Adrenal gland (tissue), 19 donors: ENCODE measurements at places on chromosomes 16 and 17. TPM values are rescaled to one million over a fixed set of nuclear protein-coding genes. Genes with fewer than 3 reads are reported as not detected.

The EFCAB13 gene
- 4.9 TPM for total RNA-seq

GRCh38 chr16:12366313-12366712 lies 389.8 kb downstream of the SNX29 start:
- H3K4me1 ChIP-seq, result no peaks in the 10 kb centered on the region
- H3K36me3 ChIP-seq, result no peaks in the 10 kb centered on the region
- no peaks in the 10 kb centered on the region for H3K27me3 ChIP-seq

DNA sequence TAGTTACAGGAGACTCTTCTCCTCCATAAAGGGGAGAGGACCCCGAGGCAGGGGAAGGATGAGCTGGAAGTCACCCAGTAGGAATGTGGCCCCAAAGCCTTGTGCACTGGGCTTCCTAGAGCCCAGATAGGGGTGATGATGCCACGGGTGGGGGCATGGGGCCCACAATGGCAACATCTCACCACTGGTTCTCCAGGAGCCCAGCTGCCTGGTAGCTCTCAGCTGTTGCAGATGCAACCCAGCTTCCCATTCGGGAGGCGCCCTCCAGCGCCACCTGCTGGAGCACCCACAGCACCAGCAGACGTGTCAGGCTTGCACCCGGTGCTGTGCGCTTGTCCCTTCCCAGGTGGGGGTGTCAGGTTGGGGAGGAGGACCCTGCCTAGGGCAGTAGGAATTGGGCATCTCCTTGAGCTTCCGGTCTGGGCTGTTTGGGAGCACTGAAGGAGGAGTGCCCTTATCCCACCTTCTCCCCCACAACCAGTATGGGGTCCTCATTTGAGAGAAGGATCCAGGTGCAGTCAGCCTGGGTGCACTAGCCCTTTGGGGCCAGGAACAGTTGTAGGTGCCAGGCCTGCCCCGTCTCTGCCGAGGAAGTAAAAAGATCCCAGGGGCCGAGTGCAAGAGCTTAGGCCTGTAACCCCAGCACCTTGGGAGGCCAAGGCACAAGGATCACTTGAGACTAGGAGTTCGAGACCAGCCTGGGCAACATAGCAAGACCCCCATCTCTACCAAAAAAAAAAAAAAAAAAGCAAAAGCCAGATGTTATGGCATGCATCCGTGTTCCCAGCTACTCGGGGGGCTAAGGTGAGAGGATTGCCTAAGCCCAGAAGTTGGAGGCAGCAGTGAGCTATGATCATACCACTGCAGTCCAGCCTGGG lies 14.4 kb downstream of the CDIPT start:
- H3K36me3 ChIP-seq, result no peaks in the 10 kb centered on the region
- H3K27me3 ChIP-seq, result no peaks in the 10 kb centered on the region
- no peak overlapping the region for H3K27ac ChIP-seq
- peak; percentile 77 for DNase-seq
- peaks cover 5% of the 10 kb centered on the region for H3K4me1 ChIP-seq
- H3K4me3 ChIP-seq, result no peak overlapping the region

GRCh38 chr16:25148568-25149215 lies 37.1 kb downstream of the LCMT1 start:
- H3K27me3 ChIP-seq, result no peaks in the 10 kb centered on the region
- no peak for DNase-seq
- H3K4me3 ChIP-seq, result no peak overlapping the region
- H3K27ac ChIP-seq, result no peak overlapping the region

DNA sequence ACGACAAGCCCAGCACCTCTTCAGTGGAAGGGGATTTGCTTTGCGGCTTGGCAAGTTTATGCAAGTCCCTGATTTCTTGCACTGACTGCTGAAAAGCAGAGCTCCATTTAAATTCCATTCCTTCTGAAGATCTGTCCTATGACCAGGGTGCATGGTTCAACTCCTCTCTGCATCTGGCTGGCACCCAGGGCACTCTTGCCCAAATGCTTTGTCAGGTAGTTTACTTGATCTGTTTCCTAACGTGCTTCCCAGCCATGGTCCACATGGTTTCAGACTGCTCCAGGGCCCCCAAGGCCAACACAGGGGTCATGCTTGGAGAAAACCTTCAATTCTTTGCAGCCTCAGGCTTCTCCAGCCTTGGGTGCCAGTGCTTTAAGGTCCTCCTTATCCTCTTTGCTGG lies 11.2 kb upstream of the HP start:
- H3K36me3 ChIP-seq, result no peaks in the 10 kb centered on the region
- no peaks in the 10 kb centered on the region for H3K4me1 ChIP-seq
- H3K27me3 ChIP-seq, result no peaks in the 10 kb centered on the region
- H3K27ac ChIP-seq, result no peak overlapping the region
- H3K4me3 ChIP-seq, result no peak overlapping the region

DNA sequence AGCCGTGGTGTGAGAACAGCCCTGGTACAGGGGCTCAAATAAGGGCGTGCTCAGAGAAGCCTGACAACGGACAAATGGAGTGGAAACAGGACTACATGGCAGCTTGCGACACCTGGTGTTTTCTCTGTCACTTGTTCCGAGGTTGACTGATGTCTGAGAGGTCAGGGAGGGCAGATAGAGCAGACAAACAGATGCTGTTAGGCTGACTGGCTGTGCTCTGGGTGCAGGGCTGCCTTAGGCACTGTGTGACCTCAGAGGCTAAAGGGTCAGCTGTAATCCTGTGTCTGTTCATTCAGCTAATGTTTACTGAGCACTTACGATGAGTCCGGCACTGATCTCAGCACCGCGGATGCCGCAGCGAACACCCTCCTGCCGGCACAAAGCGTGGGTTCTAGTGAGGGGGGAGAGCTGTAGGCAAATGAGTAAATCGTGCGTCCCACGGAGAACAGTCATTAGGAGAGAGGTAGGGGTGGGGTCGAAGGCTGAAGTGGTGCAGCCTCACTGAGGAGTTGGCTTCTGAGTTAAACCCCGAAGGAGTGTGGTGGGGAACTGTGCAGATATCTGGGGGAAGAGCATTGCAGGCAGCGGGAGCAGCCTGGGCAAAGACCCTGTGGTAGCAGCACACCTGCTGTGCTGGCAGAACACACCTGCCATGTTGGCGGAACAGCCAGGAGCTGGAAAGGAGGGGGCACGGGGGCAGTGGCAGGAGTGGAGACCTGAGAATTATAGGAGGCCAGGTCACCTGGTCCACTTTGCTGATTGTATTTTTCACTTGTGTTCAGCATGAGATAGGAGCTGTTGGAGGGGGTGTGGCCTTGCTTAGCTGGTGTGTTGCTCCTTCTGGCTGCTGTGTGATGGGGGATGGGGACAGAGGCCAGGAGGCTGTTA lies 35.0 kb downstream of the GPT2 start:
- H3K27me3 ChIP-seq, result no peaks in the 10 kb centered on the region
- H3K36me3 ChIP-seq, result no peaks in the 10 kb centered on the region
- no peak overlapping the region for H3K4me3 ChIP-seq
- DNase-seq, result no peak

DNA sequence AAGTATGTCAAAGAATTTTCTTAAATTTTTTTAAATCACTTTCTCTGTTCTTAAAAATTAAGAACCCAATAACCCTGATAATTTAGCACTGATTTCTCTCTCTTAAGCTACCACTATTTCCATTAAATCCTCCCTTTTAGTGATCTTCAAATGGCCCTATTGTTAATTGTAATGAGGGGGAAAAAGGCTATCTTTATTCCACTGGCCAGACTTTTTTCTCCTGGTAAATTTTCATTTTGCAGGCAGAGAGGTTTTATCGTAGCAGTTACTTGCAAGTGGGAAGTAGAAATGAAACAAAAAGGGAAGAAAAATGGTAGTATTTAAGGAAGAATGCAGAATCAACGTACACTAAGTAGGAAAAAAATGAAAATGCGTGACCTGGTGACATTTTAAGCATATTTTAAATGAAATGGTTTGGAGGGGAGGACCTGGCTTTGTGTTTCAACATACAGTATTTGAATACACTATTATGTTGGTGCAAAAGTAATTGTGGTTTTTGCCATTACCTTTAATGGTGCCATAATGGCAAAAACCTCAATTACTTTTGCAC lies 224.9 kb downstream of the TANC2 start:
- no peak for DNase-seq
- no peaks in the 10 kb centered on the region for H3K27me3 ChIP-seq
- H3K4me1 ChIP-seq, result peaks cover 3% of the 10 kb centered on the region

The CDRT15L2 gene
- not detected for total RNA-seq

- peaks cover 59% of the 10 kb centered on the region for H3K36me3 ChIP-seq
- no peaks in the 10 kb centered on the region for H3K4me1 ChIP-seq
- DNase-seq, result no peak
- no peak overlapping the region for H3K4me3 ChIP-seq
- H3K27me3 ChIP-seq, result no peaks in the 10 kb centered on the region
- no peak overlapping the region for H3K27ac ChIP-seq
These were observed 38.7 kb upstream of the ADCY7 start for GRCh38 chr16:50227665-50228064.

GRCh38 chr16:86848821-86849220 lies 270.5 kb downstream of the FOXL1 start:
- no peaks in the 10 kb centered on the region for H3K4me1 ChIP-seq
- no peaks in the 10 kb centered on the region for H3K36me3 ChIP-seq
- no peak overlapping the region for H3K27ac ChIP-seq
- no peak overlapping the region for H3K4me3 ChIP-seq
- H3K27me3 ChIP-seq, result no peaks in the 10 kb centered on the region

DNA sequence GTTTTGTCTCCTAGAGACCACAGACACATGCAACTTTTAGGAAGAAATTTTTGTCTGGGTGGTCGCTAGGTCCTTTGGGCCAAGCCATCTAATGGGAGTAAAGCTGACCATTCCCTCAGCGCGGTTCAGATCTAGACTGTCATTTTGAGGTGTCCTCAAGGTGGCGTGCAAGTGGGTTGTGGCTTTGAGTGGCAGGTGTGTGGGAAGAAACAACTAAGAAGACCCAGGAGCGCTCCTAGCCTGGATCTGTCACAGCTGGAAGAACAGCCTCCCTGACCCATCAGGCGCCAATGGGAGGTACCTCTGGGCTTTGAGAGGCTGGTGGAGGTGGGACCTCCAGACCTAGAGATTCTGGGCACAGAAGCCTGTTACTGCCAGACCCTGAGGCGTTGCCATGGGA lies 645.1 kb downstream of the KCNJ18 start:
- no peaks in the 10 kb centered on the region for H3K36me3 ChIP-seq
- no peak for DNase-seq
- H3K4me1 ChIP-seq, result no peaks in the 10 kb centered on the region
- no peak overlapping the region for H3K27ac ChIP-seq
- H3K4me3 ChIP-seq, result no peak overlapping the region

DNA sequence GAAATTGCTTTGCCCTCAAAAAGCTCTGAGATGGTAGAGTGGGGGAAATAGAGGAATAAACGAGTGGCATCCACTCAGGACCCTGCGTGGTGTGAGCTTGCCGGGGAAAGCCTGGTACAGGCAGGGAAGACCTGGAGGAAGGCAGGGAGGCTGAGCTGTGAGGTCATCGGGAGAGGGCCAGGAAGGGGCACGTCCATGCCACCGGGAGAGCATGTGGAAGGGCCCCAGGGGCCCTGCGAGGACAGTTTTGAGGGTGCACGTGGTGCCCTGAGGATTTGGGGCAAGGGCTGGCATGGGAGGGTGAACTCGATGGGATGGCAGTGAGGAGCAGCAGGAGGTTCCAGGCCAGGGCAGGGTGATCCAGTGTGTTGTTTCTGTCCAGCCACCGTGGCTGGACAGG lies 56.3 kb upstream of the CBFA2T3 start:
- H3K36me3 ChIP-seq, result no peaks in the 10 kb centered on the region
- no peaks in the 10 kb centered on the region for H3K4me1 ChIP-seq
- DNase-seq, result no peak
- no peak overlapping the region for H3K27ac ChIP-seq
- peaks cover 18% of the 10 kb centered on the region for H3K27me3 ChIP-seq

GRCh38 chr16:89040861-89041570 lies 52.6 kb upstream of the ACSF3 start:
- peaks cover 39% of the 10 kb centered on the region for H3K27me3 ChIP-seq
- H3K27ac ChIP-seq, result no peak overlapping the region
- DNase-seq, result no peak
- H3K36me3 ChIP-seq, result no peaks in the 10 kb centered on the region
- no peaks in the 10 kb centered on the region for H3K4me1 ChIP-seq

The KRT32 gene
- total RNA-seq, result not detected

DNA sequence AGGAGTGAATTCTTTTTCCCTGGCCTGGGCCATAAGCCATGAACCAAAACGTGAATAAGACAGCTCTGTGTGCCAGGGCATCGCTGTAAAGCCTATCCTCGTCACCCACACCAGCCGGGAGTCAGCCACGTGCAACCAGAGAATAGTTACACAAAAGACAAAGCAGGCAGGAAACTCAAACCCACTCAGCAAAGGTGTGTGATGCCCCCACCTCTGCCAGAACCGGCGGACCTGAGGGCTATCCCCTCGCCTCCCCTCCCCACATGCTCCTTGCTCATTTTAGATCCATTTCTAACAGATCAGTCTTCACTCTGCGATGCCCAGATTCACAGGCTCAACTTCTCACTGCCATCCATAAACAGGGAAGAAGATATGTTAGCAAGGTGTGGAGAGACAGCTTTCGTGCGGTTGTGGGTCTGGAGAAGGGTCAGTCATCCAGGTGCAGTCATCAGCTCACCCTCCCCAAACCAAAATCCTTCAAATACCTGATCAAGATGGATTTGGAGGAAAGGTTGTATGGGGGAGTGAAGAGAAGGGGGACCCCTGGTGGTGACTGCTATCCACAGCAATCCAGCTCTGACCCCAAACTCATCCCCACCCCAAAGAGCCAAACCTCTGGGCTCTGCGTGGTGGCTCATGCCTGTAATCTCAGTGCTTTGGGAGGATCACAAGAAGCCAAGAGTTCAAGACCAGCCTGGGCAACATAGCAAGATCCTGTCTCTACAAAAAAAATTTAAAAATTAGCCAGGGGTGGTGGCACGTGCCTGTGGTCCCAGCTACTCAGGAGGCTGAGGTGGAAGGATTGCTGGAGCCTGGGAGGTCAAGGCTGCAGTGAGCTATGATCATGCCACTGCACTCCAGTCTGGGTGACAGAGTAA lies 219.2 kb downstream of the C16orf78 start:
- no peaks in the 10 kb centered on the region for H3K4me1 ChIP-seq
- H3K4me3 ChIP-seq, result no peak overlapping the region
- no peak overlapping the region for H3K27ac ChIP-seq

The HAP1 gene
- 0.31 TPM for total RNA-seq

The ZSCAN10 gene
- 0.15 TPM for total RNA-seq

The DPEP1 gene
- 1.0 TPM for total RNA-seq

GRCh38 chr16:75279305-75279704 lies 27.9 kb upstream of the BCAR1 start:
- no peaks in the 10 kb centered on the region for H3K36me3 ChIP-seq
- no peaks in the 10 kb centered on the region for H3K4me1 ChIP-seq
- H3K27ac ChIP-seq, result no peak overlapping the region
- H3K4me3 ChIP-seq, result no peak overlapping the region
- DNase-seq, result no peak
- H3K27me3 ChIP-seq, result no peaks in the 10 kb centered on the region

GRCh38 chr17:68437979-68438822 lies 19.1 kb downstream of the WIPI1 start:
- H3K27ac ChIP-seq, result peak overlapping the region; percentile 38
- H3K27me3 ChIP-seq, result no peaks in the 10 kb centered on the region
- no peak overlapping the region for H3K4me3 ChIP-seq
- no peak for DNase-seq
- H3K36me3 ChIP-seq, result peaks cover 35% of the 10 kb centered on the region
- H3K4me1 ChIP-seq, result no peaks in the 10 kb centered on the region
